Body of pancreas (tissue), 4 donors: ENCODE measurements at places on chromosomes 3 and 15.

DNA sequence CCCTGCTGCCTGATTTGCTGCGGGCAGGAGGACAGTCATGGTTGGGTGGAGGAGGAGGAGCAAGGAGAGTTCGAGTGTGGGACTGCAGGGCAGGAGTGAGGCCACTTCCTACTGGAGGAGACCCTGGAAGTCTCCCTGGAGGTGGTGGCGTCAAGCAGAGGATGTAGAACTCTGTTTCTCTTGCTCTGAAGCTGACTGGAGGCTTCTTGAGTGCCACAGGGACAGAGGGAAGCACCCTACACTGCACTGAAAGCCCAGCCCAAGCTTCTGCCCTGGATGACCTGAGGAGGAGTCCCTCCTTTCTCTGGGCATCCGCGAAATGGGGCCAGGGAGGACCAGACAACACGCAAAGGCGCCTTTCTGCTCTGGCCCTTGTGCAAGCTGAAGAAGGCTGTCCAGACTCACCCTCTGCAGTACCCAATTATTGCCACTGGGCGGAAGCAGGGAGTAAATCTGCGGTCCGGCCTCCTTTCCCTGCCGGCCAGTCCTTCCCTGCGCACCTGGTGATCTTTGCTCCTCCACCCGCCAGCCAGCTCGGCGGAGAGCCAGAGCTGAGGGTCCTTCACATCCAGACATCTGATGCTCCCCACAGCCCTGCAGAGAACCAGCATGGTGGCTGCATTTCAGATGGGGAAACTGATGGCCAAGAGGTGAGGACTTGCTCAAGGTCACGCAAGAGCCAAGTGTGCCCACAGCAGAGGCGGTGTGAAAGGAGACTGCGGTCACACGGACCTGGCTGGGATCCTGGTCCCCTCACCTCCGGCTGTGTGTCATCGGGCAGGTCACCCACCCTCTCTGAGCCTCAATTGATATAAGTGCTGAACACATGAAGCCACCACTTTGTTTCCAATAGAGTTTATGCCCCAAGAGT lies 207.1 kb downstream of the TBC1D2B start:
- peak; percentile 67 for DNase-seq

- DNase-seq = no peak
Observed at GRCh38 chr15:59543721-59544547, 67.6 kb upstream of the GCNT3 start.

- DNase-seq = no peak
Observed at GRCh38 chr3:108201258-108201657, 21.0 kb downstream of the IFT57 start.

DNA sequence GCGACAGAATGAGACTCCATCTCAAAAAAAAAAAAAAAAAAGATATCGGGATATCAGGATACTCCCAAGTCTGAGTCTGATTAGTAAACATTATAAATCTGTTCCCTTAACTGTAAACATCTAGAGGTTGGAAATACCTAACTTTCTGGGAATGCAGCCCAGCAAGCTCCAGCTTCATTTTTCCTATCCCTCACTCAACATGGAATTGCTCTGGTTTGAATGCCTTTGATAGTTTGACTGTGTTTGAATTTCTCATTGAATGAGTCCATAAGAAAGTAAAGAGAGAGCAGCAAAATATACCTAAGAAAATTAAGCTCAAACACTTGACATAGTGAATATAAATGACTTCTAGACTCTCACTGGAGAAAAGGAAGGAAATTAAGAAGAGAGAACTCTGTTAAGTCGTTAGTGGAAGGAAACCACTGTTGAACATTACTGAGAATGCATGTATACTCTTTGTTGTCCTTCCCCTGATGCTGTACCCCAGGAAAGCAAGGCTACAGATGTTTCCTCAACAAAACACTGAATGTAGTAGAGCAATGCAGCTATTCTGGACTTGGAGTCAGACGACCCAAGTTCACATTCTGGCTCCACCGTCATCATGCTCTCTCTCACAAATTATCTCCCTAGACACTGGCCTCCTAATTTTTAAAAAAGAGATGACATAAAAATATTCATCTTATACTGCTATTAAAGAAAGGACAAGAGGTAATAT lies 62.4 kb downstream of the CD200 start:
- no peak for DNase-seq

- DNase-seq = no peak
Observed at GRCh38 chr3:165476399-165477060, 280.3 kb upstream of the SLITRK3 start.

DNA sequence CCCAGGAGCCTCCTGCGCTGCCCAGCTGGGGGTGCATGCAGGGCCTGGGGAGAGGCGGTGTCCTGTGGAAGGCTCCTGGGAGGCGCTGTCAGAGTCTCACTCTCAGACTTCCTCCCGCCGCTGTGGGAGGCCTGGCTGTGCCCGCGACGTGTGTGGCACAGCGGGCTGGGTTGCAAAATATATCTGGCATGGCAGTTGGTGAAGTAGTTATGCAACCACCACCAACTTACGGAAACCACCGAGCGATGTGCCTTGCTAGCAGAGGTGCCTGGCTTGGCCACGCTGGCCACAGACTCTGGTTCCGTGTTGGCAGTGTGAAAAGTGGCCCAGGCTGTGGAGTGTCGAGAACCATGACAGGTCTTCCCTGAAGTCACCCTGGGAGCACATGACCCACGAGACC lies 30.6 kb upstream of the GATA2 start:
- DNase-seq = no peak
